Anterior cingulate cortex (tissue), 58 donors: ENCODE measurements at places on chromosomes 16 and 17.

DNA sequence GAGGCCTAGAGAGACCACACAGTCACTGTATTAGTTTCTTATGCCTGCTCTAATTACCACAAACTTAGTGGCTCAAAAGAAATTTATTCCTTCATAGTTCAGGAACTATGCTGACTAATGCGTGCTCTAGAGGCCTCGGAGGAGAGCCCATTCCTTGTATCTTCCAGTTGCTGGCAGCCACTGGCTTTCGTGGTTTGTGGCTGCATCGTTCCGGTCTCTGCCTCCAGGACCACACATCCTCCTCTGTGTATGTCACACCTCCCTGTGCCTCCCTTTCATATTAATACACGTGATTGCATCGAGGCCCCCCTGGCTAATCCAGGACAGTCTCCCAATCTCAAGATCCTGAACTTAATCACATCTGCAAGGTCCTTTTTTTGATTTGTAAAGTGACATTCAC is 16.9 kb upstream of the MYLK3 start:
- no peak for DNase-seq

DNA sequence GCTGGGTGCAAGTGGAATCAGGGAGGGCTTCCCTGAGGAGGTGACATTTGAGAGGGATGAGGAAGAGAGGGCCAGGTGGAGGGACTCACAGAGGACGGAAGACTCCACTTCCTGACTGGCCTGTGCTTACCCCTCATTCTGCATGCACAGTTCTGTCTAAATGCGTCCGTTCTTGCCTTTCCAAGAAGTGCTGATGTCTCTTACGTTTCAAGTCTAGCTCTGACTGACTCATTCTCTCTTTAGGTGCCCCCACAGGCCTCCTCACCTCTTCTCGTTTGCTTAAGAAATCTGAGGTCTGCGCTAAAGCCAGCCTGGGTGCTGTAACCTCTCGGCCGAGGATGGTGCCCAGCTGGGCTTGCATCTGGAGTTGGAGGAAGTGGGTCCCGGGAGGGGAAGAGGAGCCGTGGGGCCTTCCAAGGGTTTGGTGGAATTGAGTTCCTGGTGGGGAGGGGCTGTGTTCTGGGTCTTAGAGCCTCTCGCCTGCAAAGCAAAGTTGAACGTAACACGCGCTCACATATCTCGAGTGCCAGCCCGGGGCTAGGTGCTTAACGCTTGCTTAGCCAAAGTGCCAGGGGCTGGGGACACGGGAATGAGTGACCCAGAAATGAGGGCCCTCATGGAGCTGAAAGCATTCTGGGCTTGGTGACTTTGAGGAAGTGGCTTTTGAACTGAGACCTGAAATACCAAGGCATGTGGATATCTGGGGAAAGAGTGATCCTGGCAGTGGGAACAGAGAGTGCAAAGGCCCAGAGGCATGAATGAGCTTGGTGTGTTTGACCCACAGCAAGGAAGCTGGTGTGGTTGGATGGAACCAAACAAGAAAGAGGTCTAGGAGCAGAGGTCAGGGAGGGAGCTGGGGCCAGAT is 4.8 kb downstream of the IL4R start:
- no peak for DNase-seq

DNA sequence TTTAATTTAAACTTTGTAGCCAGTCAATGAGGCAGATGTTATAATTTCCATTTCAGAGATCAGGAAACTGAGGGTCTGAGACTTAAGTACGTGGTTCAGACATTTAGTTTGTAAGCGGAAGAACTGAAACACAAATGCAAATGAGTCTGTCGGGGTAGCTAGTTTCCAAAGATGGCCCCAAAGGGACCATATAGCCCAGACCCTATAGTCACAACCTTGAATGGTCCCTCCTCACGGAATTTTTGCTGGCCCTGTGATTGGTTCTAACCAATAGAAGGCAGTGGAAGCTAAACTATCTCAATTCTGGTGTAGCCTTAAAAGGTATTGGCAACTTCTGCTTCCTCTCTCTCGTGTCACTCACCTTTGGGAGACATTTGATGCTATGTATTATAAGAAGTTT is 7.5 kb upstream of the BCO1 start:
- no peak for DNase-seq

DNA sequence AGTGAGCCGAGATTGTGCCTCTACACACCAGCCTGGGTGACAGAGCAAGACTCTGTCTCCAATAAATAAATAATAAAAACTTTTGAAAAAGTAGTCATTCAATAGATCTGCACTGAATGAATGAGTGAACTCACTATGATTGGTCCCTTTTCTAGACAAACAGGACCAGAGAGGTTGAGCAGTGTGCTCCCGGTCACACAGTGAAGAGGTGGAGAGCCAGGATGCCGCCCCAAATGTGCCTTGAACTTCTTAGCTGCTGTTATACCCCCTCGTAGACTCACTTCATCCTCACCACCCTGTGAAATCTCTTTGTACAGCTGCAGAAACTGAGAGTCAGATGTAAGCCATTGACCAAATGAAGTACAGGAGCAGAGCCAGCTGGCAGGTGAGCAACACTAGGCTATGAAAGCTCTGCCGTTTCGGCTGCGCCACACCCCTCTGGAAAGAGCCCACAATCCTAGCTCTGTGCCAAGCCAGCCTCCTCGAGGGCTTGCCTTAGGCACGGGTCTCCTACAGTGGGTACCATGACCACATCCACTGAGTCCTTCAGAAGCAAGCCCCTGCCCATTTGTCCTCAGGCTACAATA is 7.8 kb upstream of the KIAA0513 start:
- no peak for DNase-seq

GRCh38 chr17:16123531-16123930 is 91.8 kb downstream of the NCOR1 start:
- no peak for DNase-seq

GRCh38 chr16:79284766-79285165 is 315.8 kb downstream of the MAF start:
- DNase-seq = no peak

DNA sequence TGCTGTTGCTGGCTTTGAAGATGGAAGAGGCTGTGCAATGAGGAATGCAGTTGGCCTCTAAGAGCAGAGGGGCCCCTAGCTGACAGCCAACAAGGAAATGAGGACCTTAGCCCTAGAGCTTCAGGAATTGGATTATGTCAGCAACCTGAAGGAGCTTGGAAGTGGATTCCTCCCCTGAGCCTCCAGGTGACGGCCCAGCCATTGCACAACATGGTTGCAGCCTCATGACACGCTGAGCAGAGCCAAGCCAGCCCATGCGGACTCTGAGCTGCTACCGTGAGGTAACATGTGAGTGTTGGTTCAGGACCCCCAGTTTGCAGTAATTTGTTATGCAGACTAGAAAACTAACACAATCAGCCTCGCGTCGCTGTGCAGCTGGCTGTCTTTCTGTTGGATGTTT is 20.2 kb downstream of the CCDC42 start:
- no peak for DNase-seq

DNA sequence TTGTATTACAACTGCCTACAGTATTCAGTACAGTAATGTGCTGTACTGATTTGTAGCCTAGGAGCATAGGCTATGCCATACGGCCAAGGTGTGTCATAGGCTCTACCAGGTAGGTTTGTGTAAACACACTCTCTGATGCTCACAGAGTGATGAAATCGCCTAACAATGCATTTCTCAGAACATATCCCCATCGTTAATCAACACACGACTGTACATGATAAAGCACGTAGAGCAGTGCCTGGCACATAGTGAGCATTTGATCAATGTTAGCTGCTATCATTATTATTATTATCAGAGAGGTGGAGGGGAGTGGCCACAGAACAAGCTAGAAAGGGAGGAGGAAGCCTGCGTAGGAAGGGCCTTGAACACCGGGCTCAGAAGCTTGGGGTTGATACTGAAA is 81.1 kb upstream of the LHX1 start:
- no peak for DNase-seq

DNA sequence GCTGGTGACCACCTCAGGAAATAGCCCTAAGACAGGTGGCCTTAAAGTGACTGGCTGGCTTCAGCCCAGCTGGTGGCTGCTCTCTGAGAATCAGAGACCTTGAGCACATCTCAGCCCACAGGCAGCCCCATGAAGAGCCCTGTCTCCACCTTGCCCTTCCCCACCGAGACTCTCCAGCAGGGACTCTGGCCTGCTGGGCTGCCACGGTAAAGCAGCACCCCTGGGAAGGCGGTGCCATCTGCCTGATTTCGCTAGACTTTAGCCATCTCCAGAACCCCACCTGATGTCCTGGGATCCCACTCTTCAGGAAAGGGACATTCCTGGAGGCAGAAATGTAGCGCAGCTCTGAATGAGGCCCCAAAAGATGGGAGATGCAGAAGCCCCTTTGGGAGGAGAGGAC is 45.2 kb upstream of the LGALS9 start:
- DNase-seq = no peak

DNA sequence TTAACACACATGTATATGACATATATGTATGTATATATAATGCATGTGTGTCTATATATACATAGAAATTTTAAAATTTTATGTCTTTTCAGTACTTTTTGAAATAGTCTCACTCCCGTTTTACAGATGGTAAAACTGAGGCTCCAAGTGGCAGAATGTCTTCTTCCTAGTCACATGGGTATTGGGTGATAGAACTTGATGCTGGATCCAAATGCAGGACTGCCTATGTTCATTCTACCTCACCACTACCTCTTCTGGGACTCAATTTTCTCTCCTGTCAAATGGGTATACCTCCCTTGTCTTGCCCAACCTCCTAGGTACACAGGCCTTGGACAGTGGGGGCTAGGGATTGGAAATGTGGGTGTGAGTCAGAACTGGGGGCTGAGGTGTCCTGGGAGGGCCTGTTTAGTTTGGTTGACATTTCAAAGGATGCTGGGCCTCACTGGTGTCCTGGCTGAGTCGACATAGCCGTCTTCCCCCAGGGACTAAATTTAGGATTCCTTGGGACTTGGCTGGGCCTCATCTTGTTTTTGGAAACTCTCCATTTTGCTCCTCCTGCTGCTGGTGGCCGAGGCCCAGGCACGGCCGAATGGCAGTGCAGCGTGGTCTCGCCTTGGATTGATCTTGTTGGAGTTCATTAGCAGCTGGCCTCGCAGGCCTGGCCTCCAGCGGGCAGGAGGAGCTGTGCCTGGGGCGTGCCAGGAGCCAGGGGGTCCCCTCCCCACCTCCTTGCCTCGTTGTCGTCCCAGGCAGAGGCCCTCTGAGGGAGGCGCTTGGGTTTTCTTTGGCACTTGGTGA is 25.9 kb downstream of the NKD1 start:
- DNase-seq = no peak

GRCh38 chr16:71467810-71468209 is 5.8 kb upstream of the ZNF23 start:
- DNase-seq = no peak

GRCh38 chr17:6575596-6575988 is 19.2 kb upstream of the PITPNM3 start:
- no peak for DNase-seq

DNA sequence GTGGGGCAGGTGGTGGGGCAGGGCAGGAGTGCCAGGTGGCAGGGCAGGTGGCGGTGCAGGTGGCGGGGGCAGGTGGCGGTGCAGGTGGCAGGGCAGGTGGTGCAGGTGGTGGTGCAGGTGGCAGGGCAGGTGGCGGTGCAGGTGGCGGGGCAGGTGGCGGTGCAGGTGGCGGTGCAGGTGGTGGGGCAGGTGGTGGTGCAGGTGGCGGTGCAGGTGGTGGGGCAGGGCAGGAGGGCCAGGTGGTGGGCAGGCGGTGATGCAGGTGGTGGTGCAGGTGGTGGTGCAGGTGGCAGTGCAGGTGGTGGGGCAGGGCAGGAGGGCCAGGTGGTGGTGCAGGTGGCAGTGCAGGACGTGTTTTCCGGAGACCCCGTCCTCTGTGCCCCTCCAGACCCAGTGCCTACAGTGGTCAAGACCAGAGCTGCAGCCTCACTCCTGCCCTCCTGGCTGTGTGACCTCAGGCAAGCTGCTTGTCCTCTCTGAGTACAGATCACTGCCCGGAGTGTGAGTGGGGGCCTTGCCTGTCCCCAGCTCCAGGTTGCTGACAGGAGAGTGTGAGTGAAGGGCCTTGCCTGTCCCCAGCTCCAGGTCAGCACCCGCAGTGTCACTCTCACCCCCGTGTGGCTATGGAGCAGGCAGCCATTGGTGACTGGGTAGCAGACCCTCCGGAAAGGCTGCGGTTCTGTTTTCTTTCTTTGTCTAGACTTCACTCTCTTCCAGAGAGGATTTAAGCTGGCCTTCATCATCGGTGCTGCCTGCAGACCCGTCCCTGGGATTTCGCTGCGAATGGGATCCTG is 16.1 kb upstream of the NPTX1 start:
- no peak for DNase-seq

GRCh38 chr16:73420676-73421075 is 372.7 kb upstream of the ZFHX3 start:
- DNase-seq = no peak

- DNase-seq = peak; percentile 71
Observed at GRCh38 chr16:58020628-58021521, 4.7 kb upstream of the MMP15 start.

GRCh38 chr17:34709158-34709754 is 129.9 kb downstream of the TMEM132E start:
- no peak for DNase-seq

GRCh38 chr17:69188064-69188463 is 40.6 kb downstream of the ABCA10 start:
- no peak for DNase-seq

DNA sequence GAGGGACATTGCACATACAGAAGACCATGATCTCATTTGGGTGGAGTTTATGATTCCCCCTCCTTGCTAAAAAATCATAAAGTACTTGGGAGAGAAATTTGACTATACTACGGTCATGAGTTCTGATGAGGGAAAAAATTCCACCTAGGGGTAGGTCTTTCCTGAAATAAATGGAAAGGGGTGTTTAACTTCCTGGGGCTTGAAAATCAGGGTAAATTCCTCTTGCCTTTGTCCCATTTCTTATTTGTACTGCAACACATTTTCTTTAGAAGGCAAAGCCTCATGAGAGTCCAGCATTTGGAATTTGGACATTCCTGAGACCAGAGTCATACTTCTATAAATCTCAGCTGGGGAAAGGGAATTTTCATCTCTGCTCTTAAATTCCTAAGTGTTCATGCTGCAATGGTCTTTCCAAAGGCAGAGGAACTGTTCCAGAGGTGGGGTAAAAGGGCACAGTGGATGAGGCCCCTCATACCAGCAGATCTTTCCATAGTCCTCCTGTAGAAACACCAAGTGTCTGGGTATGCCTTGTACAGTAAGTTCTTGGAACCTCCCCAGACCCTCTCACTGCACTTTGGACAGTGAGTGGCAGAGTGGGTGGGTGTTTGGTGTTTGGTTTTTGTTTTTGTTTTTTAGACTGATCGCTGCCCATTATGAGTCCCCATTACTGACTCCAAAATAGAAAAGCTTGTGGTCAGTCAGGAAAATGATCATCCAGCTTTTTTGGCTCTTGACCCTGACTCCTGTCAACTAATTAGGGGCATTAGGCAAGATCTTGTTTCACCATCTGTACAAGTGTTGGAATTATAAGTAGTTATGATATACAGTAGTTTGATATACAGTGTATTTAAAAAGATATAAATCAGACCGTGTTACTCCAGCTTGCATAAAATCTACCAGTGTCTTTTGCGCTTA is 6.0 kb downstream of the LYRM1 start:
- DNase-seq = no peak

DNA sequence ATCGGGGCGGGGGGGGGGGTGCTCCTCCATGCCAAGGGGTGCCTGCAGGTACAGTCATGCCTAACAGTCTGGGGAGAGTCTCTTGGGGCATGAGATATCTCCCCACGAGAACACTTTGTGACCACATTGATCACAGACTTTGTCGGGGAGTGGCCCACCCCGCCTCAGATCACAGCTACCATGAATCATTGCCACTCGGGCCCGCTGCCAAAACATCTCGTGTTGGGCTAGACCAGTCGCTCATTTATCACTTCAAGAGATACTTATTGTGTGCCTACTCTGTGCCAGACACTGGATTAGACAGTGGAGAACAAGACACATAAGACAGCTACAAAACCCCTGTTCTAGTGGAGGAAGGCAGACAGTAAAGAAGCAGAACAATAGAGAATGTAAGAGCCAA is 72.6 kb downstream of the CLEC16A start:
- DNase-seq = no peak
